ENCODE measurements at places on chromosomes 16 and 17.

- no peak for DNase-seq
These were observed 1.1 kb downstream of the KIF1C start for GRCh38 chr17:4998732-4999429.

DNA sequence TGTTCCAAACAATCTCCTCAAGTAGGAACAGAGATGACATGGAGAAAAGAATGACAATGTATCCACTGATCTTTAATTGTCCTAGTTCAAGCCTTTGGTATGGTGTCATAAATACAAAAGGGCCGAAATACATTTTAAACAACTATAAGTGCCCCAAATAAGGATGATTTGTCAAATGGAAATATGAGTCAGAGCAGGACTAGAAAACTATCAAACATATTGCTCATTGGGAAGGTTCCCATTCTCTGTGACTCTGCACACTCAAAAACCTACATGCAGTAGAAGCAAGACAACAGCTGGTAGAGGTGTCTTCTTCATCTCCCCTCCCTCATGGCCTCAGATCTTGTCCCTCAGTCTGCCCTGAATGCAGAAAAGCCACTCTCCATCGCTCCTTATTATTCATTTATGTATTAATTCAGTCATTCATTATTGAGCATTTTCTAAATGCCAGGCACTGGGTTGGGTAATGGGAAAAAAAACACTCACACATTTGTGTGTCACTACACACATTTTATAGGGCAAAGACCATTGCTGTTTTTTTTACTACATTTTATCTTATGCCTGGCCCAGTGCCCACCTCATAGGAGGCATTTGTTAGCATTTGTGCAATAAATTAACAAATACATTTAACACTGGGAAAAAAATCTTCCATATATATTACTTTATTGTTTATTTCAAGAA is 10.1 kb downstream of the CA10 start:
- DNase-seq: no peak

DNA sequence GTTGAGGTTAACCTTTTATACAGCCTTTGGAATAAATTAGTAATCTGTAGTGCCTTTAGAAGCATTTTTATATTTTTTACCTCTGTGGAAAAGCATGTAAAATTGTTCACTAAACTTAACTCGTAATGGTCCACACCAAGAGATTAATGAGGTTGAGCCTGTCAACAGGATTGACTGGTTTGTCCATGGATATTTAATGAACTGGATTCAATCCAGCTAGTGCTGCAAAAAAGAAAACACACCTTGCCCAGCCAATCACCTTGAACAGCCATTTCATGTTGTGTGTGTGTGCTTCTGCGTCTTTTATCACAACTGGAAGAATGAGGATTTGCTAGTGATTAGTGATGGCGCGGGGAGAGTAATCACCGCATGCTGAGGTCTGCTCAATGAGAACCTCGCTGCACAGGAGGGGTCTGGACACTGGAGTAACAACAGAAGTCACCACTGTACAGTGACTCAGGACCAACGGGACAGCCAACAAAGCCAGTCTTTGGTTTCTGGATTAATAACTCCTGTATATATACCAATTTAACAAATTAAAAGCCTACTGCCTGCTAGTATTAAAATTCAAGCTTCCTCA is 33.7 kb downstream of the LITAFD start:
- DNase-seq: no peak

DNA sequence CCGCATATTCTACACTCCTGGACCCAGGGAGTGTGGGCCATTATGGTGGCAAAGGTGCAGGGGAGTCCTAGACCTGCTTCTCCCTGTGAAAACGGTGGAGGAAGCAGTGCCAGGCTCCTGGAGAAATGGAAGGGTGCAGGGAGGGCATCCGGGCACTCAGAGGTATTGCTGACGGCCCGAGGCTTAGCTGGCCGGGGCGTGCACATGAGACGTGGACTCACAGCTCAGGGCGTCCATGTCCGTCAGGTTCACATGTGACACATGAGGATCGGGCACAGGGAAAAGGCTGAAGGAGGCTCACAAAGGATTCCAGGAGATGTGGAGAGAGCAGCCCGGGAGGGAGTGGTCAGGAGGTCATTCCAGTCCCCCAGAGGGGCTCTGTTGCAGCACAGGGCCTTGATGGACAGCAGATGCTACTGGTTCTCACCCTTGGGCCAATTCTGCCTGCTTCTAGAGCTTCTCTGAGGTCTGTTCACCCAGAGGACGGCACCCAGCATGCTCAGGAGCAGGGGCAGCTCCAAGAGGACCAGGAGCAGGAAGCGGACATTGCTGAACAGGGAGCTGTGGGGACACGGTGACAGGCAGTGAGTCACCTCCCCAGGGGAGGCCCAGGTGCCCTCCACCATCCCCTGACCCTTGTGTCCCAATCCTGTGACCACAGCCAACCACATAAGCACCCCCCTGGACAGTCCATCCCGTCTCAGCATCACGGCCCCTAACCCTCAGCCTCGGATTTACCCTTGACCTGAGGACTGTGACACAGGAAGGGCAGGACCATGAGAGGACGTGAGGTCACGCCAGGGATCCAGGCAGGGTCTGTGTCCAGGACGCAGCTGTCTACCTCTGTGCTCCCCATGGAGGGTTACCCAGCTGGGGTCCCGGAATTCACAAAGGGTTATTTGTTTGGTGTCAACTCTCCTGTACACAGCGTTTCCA is 4.5 kb downstream of the CD300C start:
- no peak for DNase-seq

DNA sequence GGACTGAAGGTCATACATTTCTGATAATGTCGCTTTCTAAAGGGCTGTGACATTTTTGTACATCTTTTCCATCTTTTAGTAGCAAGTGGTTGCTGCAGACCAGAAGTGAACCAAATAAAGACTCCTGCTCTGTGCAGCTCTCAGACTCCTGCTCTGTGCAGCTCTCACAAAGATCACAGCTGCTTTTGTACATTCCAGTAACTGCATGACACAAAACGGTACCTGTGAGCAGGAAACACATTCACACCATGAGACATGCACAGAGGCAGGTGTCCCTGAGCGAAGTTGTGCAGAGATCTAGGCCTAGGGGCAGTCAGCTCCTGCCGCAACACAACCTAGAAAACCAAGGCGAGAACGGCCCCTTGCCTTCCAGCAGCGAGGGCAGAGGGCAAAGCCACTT is 67.5 kb downstream of the KLHDC4 start:
- DNase-seq: no peak

GRCh38 chr17:6843241-6843880 is 11.8 kb upstream of the TEKT1 start:
- DNase-seq: peak; percentile 9

GRCh38 chr17:40528692-40529417 is 27.4 kb upstream of the TNS4 start:
- no peak for DNase-seq

- DNase-seq: no peak
These were observed 604 bp downstream of the HS3ST3B1 start for GRCh38 chr17:14301279-14302090.

GRCh38 chr17:68169840-68170239 is 78.0 kb upstream of the AMZ2 start:
- DNase-seq: no peak

- DNase-seq: peak; percentile 32
These were observed 43.5 kb downstream of the REXO5 start for GRCh38 chr16:20849589-20850390.

- no peak for DNase-seq
These were observed 67.6 kb downstream of the TBC1D16 start for GRCh38 chr17:79968116-79968515.

DNA sequence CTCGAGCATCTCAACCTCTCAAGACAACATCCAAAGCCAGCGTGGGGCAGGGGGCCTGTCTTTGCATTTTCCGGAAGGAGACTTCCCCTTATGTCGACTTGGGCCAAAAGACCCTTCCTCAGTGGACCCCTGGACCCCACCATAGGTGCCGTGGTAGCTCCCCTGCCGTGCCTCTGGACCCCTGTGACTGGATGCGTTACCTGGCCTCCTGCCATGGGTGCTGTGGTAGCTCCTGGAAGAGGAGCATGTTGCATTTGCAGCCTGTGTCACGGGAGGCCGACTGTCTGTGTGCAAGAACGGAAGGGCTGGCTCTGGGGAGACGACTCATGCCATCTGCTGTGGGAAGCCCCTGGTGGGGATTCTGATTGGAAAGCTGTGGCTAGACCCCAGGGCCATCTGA is 130.1 kb downstream of the FOXL1 start:
- no peak for DNase-seq

GRCh38 chr16:15650698-15651171 is 690 bp downstream of the NDE1 start:
- peak; percentile 18 for DNase-seq

GRCh38 chr17:20938988-20939615 is 103.7 kb downstream of the USP22 start:
- no peak for DNase-seq

- DNase-seq: no peak
These were observed 313.0 kb upstream of the GOT2 start for GRCh38 chr16:59047114-59047513.

GRCh38 chr17:46881015-46881414 is 29.6 kb downstream of the WNT9B start:
- no peak for DNase-seq

DNA sequence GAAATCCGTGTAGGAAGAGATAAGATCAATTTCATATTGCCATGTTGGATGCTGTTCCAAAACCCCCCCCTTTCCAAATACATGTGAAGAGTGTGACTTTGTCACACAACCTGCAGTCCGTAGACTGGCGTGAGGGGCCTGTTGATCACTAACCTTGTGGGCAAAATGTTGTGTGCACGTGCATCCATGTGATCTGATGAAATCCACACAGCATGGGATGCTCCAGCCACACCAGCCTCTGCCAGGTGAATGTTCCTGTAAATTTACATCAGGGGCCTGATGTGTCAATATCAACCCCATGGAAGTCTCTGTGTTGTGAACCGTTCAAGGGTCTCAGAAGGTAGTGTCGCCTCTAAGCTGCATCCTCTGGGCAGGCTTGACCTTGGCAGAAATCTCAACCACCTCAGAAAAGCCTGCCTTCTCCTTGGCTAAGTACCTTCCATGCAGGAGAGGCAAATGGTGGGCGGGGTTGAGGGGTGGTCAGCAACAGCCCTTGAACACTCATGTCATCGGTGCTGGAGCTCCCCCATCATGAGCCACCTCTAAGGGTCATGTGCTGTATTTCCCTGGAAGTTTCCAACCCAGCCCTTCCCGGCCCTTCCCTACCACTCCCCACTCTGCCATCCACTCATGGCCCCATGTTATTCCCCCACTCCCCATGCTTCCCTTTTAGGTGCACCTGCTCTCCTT is 78.2 kb upstream of the DNAH17 start:
- no peak for DNase-seq

- peak; percentile 67 for DNase-seq
These were observed 127.7 kb downstream of the XYLT1 start for GRCh38 chr16:17343028-17343427.

- DNase-seq: no peak
These were observed 15.1 kb downstream of the PGS1 start for GRCh38 chr17:78393575-78393974.

DNA sequence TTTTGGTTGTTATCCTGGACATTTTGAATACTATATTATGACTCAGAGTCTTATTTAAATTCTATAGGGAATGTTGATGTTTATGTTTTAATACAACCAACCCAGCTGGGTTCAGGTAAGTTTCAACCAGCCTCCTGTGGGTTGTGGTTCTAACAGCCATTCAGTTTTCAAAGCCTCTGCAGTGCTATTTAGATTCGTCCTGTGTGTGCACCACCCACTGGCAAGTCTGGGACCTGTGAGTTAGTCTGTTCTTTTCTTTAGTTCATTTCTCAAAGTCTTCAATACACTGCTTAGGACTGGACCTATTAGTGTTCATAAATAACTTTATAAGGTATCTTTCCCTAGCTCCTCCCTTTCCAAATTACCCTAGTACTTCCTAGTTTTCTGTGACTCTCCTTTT is 170.6 kb downstream of the TMEM132E start:
- DNase-seq: no peak

All from KG1 (cell line).